Stimulated activated CD8-positive, alpha-beta memory T cell treated with anti-CD3 and anti-CD28 coated beads, Interleukin-2, amount 100 ng/mL, for 1 hour (primary cell): ENCODE measurements at places on chromosomes 3 and 15.

GRCh38 chr3:150538324-150539208, 7.7 kb downstream of the SERP1 start:
- DNase-seq: no peak

DNA sequence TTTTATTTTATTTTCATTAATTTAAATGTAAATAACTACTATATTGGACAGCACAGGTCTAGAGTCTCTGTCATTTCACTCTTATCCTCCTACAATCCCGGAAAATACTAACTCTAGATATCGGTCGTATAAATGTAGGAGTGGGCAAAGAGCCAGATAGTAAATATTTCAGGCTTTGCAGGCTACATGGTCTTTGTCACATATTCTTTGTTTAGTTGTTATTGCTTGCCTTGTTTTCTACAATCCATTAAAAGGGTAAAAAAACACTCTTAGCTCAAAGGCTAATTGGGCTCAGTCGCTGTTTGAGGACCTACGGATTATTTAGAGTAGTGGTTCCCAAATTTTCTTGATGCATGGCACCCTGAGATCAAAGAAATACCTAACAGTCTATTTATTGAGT, 1.7 kb downstream of the KNL1 start:
- DNase-seq: no peak

- no peak for DNase-seq
These were observed 301.1 kb downstream of the NTRK3 start for GRCh38 chr15:87955284-87955909.

- no peak for DNase-seq
These were observed 81.6 kb downstream of the GJD2 start for GRCh38 chr15:34673241-34673640.

DNA sequence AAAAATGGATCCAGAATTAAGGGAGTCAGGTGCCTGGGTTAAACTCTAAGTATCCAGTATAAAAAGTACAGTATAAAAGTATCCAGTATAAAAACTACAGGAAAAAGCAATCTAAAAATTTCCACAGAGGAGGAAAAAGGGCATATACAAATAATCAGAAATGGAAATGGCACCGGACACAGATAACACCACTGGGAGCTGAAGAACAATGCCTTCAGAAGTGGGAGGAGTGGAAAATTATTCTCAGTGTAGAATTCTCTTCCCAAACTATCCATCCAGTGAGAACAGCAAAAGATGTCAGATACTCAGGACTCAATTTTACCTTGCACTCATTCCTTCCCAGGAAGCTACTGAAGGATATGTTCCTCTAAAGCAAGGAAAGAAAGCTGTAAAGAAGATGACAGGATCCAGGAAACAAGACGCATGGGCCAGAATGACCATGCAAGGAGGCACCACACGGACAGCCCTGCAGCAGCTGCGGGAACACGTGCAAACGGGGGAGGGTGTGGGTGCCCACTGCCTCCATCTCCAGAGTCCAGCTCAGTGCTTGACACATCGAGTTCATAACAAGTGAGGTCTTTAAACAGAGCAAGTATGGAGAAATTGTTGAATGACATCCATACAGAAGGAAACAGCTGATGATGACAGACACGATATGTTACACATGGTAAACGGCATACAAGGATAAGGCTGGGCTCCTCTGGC, 68.5 kb downstream of the CHSY1 start:
- no peak for DNase-seq

DNA sequence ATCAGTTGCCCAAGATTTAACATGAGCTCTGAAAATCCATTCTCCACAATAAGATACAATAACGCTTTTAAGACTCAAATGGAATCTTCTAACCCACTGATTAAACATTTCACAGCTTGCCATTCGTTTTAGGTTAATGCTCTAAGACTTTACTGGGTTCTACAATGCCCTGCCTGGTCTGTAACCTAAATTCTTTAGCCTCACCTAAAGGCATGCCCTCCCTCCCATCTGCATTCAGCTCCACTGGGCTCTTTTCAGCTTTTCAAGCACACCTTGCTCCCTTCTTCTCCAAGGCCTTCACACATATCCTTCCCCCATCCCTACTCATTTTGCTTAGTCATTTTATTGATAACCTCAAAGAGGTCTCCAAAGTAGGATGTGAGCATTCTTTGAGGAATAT, 290.9 kb downstream of the LSAMP start:
- no peak for DNase-seq

DNA sequence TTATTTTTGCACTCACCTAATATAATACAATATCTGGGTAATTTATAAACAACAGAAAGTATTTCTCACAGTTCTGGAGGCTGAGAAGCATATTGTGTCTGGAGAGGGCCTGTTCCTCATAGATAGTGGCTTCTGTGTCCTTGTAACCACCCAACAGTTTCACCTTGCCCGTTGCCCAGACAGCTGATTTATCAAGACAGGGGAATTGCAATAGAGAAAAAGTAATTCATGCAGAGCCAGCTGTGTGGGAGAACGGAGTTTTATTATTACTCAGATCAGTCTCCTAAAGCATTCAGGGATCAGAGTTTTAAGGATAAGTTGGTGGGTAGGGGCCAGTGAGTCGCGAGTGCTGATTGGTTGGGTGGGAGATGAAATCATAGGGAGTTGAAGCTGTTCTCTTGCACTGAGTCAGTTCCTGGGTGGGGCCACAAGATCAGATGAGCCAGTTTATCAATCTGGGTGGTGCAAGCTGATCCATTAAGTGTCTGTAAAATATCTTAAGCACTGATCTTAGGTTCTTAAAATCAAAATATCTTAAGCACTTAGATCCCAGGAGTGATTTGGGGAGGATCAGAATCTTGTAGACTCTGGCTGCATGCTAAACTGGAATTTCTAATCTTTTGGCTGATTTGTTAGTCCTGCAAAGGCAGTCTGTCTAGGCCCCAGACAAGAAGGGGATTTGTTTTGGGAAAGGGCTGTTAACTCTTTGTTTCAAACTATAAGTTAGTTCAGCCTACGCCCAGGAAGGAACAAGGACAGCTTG, 33.9 kb upstream of the C15orf39 start:
- no peak for DNase-seq
